ENCODE measurements at places on chromosomes 6 and 20. TPM values are rescaled to one million over a fixed set of nuclear protein-coding genes. Genes with fewer than 3 reads are reported as not detected.

The GPR6 gene
- total RNA-seq = not detected

The RMND1 gene
- total RNA-seq = 44.0 TPM

- H3K36me3 ChIP-seq = no peaks in the 10 kb centered on the region
- no peak for DNase-seq
- no peak overlapping the region for H3K4me3 ChIP-seq
- H3K4me1 ChIP-seq = peaks cover 14% of the 10 kb centered on the region
Measured at GRCh38 chr6:166588691-166589336, 2.3 kb upstream of the RAMACL start.

The RTEL1 gene
- total RNA-seq = 6.0 TPM

DNA sequence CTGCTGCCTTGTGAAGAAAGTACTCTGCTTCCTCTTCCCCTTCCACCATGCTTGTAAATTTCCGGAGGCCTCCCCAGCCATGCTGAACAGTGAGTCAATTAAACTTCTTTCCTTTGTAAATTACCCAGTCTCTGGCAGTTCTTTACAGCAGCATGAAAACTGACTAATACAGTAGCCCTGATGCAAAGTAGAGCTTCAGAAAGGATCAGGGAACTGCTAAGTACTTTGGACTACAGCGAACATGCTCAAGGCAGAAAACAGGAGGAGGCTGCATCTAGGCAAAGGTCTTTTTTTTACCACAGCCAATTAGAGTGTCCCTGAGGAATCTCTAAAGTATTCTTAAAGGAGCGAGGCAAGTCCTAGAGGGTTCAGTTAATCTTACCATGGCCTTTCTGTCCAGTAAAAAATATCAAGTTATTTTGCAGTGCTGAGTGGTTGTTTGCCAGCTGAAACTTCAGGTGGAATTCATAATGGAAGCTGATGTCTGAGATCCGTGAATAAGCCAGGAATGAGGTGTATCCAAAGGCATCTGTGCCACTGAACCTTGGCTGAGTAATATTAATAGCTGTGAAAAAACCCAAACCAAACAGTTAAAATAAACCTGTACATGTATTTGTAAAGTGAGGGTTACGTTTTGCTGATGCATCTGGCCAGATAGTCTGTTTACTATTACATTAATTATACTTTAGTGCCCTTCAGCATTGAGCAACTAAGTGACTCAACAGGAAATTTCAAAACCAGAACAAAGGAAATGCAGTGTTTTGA is 170.4 kb downstream of the PHF3 start:
- H3K27me3 ChIP-seq = no peaks in the 10 kb centered on the region
- H3K4me3 ChIP-seq = no peak overlapping the region
- H3K36me3 ChIP-seq = no peaks in the 10 kb centered on the region
- peak; percentile 8 for DNase-seq
- H3K27ac ChIP-seq = peak overlapping the region; percentile 44

DNA sequence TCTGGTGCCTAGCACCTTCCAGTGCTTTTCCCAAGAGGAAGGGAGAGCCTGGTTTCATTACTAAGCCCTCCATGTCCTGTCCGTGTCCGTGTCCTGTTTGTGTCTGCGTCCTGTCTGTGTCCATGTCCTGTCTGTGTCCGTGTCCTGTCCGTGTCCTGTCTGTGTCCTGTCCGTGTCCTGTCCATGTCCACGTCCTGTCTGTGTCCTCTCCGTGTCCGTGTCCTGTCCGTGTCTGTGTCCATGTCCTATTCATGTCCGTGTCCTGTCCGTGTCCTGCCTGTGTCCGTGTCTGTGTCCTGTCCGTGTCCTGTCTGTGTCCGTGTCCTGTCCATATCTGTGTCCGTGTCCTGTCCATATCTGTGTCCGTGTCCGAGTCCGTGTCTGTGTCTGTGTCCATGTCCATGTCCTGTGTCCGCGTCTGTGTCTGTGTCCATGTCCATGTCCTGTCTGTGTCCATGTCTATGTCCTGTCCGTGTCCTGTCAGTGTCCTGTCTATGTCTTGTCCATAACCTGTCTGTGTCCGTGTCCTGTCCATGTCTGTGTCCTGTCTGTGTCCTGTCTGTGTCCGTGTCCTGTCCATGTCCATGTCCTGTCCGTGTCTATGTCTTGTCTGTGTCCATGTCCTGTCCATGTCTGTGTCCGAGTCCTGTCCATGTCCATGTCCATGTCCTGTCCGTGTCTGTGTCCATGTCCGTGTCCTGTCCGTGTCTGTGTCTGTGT is 54.4 kb upstream of the BHLHE23 start:
- H3K4me1 ChIP-seq = no peaks in the 10 kb centered on the region
- no peak overlapping the region for H3K4me3 ChIP-seq
- H3K27ac ChIP-seq = no peak overlapping the region
- DNase-seq = no peak

All from neural progenitor cell (in vitro differentiated cells).